ENCODE measurements at places on chromosomes 11 and 22.

DNA sequence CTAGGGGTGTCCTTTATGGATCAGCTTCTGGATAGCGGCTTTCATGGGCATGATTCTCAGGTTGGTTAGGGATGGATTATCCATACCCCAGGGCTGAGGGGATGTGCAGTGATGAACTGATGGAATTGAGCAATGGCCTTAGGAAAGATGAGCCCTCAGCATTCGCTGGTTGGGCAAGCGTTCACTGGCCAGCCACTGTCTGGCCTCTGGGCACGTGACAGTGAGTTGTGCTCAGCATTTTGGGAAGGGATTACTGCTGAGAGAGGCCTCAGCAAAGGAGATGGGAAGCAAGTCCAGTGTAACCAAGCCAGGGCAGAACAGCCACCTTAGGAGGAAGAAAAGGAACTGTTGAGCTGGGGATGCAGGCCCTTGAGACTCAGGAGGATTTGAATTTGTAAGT lies 17.4 kb downstream of the UBASH3B start:
- no peak for DNase-seq

- DNase-seq = no peak
Observed at GRCh38 chr22:19546680-19547079, 22.5 kb upstream of the CLDN5 start.

DNA sequence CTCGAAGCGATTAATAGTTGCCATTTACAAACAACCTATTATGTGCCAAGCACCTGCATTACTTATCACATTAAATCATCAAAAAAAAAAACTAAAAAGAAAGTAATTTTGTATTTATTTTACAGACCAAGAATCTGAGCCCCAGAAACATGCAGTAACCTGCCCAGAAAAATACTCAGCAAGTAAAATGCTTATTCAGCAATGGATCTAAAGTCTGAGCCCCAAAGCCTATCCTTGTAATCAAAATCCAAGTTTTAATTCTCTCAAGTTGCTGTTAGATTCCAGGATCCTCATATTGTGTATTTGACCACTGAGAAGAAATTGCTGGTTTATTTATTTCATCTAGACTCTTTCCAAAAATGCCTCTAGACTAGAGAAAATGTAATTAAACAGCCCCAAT lies 783.3 kb upstream of the API5 start:
- no peak for DNase-seq

DNA sequence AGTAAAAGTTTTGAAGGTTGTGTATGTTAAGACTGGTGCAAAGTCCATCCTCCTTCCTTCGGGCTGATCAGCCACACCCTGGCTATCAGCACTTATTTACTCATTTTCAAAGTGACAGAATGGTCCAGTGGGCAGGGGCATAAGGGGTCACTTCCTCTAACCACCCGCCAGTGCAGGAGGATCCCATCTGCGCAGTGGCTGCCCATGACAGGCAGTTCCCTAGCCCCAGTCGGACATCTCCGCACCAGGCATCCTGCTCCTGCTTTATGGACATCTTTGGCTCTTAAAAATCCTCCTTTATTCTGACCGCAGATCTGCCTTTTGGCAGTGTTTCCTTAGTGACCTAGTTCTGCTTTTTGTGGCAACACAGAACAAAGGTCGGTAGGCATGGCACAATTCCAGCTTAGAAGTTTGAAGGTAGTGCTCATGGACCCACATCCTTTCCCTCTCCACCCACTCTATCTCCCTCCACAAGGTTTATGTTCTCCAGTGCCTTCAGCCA lies 55.9 kb downstream of the BMAL1 start:
- DNase-seq = no peak

DNA sequence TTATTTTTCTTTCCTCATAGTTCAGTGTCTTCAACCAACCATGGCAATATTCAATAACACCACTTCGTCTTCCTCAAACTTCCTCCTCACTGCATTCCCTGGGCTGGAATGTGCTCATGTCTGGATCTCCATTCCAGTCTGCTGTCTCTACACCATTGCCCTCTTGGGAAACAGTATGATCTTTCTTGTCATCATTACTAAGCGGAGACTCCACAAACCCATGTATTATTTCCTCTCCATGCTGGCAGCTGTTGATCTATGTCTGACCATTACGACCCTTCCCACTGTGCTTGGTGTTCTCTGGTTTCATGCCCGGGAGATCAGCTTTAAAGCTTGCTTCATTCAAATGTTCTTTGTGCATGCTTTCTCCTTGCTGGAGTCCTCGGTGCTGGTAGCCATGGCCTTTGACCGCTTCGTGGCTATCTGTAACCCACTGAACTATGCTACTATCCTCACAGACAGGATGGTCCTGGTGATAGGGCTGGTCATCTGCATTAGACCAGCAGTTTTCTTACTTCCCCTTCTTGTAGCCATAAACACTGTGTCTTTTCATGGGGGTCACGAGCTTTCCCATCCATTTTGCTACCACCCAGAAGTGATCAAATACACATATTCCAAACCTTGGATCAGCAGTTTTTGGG lies at the start of gene OR51T1:
Gene OR51T1, plus strand, starts transcription at position 41 of the 641 bp plus-strand sequence. Its CDS starts 0 bp downstream, at position 41.
- DNase-seq = no peak

GRCh38 chr11:1197886-1198560 lies 24.8 kb upstream of the MUC5B start:
- no peak for DNase-seq

DNA sequence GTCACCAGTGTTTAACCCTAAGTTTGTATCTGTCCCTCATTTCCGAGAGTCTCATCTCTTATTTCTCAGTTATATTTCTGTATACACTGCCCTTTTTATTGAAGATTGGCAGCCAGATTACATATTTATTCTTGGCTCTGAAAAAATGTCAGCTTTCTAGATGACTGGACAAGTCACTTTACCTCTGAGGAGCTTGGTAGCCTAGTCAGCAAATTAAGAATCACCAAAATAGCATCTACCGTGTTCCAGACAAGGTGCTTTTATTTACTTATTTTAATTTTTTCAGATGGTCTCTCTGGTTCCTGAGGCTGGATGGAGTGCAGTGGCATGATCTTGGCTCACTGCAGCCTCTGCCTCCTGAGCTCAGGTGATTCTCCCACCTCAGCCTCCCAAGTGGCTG lies 5.6 kb upstream of the RBM4 start:
- DNase-seq = no peak

DNA sequence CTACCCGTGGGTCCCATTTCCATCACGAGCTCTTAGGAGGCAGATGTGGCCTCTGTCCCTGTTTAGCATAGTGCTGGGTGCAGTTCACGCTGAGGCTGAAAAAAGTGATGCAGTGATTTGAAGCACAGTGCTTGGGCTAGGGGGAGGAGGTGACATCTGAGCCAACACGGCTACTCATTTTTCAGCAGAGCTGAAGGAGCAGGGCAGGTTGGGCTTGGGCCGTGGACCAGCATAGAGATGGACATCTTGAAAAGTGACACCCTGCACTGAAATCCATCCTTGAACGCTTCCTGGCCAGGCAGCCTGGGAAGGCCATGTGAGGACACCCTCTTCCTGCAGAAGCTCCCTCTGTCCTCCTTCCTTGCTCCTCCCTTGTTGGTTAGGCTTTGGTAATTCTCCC lies 66.4 kb downstream of the ADAMTS15 start:
- DNase-seq = no peak

DNA sequence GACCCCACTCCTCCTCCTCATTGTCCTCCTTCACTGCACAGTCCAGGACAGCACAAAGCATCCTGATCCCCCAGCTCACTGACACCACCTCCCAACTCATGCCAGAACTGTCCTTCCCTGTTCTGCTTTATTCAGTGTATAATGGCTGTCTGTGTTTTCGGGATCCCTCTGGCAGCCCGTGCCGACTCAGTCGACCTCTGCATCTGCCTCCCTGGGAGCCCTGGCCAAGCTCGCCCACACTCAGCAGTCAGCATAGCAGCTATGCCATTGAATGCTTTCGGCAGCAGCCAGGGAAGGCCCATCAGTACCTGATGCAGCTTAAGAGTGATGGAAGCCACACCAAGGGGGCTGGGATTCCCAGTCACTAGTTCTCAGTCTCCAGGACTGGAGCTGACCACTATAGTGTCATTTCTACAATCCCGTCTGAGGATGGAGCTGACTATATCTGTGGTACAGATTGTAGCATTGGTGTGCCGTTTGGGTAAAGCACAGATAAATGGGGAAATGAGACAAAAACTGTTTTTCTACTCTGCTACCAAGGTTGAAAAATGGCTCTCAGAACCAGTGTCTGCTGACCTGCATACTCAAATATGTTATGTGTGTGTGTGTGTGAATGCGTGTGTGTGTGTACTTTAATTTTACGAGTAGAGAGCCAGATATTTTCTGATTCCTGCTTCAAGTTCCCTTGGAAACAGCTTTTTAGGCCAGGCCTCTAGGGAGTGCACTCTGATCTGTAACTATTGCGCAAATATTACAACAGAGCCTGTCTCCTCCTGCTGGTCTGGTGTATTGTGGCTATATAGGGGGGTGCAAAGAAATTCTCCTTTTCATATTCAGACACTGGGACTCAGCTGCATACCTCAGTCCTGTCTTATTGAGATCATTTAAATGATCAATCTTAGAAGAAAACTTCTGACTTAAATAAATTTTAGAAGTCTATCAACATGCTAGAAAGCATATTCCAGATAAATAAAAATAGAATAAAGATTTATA lies 78.8 kb upstream of the TOP3B start:
- DNase-seq = no peak

GRCh38 chr22:37544955-37545702 lies 15.2 kb upstream of the CDC42EP1 start:
- peak; percentile 9 for DNase-seq

DNA sequence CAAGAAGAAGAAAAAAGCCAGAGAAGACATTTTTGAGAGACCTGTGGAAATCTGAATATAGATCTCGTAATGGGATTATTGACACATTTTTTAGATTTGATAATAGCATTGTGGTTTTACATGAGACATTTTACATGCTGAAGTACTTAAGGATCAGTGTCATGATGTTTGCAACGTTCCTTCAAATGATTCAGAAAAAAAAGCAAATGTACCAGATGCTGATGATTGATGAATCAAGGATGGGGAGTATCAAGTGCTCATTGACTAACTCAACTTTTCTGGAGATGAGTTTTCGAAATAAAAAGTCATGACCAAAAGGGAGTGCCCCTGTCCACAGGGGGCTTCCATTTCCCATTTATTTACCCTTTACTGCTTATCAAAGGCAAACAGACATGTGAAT lies 207.0 kb upstream of the SORL1-AS1 start:
- no peak for DNase-seq

GRCh38 chr11:67667490-67668191 lies 6.8 kb downstream of the ALDH3B2 start:
- DNase-seq = no peak

DNA sequence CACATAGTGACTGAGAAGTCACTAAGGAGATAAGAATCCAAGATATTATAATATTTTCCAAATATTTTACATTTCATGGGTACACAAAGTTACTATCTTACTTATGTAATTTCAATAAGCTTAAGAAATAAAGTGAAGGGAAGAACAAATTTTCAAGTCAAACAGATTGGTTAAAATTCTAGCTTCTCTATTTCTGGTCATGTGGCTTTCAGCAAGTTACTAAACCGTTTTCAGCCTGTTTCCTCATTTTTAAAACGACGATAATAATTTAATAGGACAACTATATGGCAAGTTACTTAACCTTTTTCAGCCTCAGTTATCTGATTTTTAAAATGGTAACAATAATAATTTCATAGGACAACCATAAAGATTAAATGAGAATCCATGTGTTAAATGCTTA lies 15.6 kb downstream of the DCUN1D5 start:
- DNase-seq = no peak

DNA sequence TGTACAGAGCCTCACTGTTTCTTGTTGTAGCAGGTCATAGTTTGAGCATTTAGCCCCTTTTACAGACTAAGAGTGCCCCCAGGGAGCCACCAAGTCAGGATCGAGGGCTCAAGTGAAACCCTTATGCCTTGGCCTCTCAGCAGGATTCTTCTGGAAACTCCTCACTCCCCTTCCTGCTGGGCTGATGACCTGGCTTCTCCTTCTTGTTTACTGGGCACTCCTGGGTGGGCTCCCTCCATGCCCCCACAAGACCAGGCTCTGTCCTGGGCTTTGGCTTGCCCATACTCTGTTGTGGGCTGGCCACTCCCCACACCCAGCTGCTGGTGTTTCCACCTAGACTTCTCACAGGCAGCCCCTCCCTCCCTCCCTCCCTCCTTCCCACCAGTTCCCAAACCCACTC lies 69.6 kb downstream of the MED15 start:
- no peak for DNase-seq

GRCh38 chr11:103544874-103545273 lies 435.6 kb downstream of the DYNC2H1 start:
- no peak for DNase-seq

GRCh38 chr22:31825513-31825912 lies 71.7 kb downstream of the DEPDC5 start:
- DNase-seq = no peak

GRCh38 chr22:36612458-36612857 lies 83.5 kb upstream of the EIF3D start:
- no peak for DNase-seq

DNA sequence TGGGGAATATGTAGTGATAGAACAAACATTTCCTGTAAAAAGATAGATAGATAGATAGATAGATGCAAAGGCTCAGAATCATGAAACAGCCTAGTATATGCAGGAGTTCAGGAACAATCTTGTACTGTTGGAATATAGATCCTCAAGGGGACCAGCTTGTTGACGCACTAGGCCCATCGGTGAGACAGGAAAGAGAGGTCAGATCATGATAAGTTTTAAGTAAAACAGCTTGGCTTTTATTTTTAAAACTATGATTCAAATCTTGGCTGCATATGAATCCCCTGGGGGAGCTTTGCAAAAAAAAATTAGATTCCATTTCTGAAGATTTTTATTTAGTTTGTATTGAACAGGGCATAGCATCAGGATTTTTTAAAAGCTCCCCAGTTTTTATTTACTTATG lies 185.8 kb downstream of the TRPC6 start:
- no peak for DNase-seq
